CD4-positive, alpha-beta T cell treated with Interleukin-4 for 1 hour (primary cell): ENCODE measurements at places on chromosomes 16 and 17.

DNA sequence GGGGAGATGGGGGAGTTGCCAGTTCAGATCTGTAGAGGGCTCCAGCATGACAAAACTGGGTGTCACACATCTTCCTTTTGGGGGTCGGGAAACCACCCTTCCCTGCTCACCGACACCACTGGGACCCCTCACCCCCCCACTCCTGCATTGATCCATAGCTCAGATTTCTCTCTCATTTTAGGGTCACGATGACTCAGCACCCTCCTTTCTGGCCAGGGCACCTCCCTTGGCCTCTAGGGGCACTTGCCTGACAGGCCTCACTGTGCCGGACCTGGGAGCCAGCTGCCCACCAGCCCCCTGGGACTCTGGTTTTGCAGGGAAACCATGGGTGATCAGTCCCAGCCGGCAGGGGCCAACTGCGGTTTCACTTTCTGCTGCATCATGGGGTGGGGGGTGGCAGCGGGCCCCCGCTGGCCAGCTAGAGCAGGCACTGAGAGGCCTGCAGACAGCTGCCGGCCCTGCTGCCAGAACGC, 239.4 kb downstream of the MRTFB start:
- DNase-seq = no peak

GRCh38 chr16:11202260-11203091, 53.5 kb downstream of the SOCS1 start:
- no peak for DNase-seq

DNA sequence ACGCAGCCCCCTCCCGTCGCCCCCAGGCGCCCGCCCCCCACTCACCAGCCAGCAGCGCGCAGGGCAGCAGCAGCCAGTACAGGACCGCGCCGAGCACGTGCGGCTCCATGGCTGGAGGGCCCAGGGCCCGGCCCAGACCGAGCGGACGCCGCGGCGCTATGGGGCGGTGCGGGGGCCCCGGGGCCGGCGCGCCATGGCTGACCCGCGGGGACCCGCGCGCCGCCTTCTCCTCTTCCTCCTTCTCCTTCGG, 239 bp downstream of the PIEZO1 start:
- no peak for DNase-seq

- peak; percentile 72 for DNase-seq
These were observed 80.5 kb downstream of the SMG6 start for GRCh38 chr17:2222901-2223616.

DNA sequence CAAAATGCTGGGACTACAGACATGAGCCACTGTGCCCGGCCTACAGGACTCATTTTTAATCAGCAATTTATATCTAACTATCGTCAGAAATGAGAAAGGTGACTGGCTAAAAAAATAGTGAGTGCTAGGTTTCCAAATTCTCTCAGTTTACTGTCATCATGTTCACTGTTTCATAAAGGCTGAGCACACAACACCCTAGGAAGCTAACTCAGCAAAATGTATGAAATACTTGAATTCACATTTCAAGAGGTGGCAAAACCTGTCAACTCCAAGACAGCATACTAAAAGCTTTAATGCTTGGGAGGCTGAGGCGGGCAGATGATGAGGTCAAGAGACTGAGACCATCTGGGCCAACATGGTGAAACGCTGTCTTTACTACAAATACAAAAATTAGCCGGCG, 16.7 kb downstream of the WDR45B start:
- no peak for DNase-seq

DNA sequence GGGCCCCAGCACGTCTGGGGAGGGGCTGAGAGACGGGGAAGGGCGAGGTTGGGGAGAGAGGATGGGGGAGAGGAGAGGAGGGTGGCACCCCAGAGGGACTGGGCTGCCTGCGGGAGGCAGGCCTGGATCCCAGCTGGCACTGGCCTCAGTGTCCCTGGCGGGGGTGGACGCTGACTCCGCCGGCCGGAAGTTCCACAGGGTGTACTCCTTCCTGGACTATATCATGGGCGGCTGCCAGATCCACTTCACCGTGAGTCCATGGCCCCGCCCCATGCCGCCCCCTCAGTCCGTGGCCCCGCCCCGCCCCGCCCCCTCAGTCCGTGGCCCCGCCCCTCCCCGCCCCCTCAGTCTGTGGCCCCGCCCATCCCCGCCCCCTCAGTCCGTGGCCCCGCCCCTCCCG, 11.3 kb downstream of the CPNE7 start:
- no peak for DNase-seq

DNA sequence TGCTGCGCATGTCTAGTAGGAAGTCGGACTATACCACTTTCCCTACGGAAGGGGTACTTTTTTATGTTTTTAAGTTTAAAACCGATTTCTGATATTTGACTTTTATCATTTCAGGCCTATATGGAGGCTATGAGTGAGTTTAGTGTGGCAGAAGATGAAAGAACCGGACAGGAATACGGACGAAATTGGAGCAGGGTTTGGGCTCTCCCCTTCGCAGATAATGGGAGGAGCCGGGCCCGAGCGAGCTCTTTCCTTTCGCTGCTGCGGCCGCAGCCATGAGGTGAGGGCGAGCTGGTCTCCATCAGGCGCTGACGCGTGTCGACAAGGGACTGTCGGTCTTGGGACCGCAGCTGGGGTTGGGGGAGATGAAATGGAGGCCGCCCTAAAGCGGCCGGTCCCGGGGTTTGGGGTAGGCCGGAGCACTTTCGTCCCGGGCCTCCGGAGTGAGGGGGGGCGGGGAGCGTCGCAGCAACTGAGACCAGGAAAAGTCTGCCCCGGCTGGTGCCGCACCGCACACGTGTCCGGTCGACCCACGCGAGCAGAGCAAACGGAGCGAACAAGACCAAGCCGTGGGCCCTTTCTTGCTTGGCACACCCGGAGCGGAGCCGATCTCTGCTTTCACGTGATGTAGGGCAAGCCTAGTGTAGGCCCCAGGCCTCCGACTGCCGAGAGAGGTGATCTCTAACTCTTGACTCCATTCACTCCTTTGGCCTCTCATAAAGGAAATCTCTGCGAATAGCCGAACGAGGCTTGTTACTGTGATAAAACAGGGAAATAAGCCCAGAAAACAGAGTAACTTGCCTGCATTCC, at the start of gene RPL19:
Gene RPL19, plus strand, starts transcription at position 214 of the 810 bp plus-strand sequence. Its CDS starts 62 bp downstream, at position 276.
- no peak for DNase-seq

DNA sequence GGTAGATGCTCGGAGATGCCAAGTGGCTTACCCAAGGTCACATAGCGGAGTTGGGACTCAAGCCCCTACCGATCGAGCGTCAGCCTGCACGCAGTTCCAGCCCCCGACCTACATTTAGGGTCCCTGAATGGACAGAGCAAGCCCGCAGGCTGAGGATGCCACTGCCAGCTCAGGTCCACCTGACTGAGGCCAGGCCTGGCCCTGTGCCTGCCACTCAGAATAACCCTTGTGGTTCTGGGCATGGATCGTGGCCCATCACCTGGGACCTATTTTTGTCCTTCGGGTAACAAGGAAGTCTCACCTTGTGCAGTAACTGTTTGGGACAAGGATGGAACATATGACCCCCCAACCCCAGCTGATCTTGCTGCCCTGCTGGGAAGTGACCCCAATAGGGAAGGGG, 17.1 kb downstream of the CDH16 start:
- no peak for DNase-seq

DNA sequence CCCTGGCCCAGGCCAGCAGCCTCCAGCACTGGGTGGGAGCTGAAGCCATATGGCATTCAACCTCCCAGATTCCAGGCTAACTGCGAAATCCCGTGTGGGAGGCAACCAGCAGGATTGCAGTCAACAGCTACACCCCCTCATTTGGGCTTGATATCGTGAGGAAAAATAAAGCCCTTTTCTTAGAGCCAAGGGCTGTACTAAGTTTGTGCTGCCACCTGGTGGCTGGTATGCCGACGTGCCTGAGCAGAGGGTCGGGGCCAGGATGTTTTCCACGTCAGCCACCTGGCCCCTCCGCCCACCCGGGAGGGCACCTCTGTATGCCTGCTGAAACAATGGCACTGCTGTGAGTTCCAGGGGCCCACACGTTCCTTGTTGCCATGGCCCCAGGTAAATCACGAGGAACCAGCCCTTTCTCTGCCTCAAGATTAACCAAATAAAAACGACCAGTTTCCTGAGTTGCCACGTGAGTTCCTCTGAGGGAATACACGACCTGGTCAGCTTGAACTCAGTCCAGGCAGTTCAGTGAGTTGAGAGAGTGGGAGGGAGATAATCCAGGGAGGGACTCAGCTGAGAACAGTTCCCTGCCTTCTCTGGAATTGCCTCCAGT, 9.0 kb downstream of the TMEM98 start:
- DNase-seq = peak; percentile 42

DNA sequence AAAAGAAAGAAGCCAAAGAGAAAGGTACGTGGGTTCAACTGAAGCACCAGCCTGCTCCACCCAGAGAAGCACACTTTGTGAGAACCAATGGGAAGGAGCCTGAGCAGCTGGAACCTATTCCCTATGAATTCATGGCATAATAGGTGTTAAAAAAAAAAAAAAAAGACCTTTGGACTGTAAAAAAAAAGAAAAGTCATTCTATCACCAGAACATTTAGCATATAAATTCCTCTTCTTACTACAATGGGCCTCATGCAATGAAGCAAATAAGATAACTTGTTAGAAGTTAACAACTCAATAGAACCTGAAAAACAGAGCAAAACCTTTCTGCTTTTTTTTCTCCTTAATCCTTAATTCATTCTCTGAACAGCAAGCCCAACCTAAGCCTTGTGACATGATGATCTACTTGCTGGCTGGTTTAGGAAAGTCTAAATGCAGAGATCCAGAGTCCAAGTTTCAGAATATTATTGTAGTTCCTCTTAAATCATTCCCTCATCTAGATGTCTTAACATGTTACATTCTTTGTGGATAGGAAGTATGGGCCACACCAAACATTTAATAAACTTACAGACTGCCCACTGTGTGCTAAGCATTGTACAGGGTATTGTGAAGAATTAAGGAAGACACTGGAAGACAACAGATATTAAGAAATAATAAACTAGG, 45.4 kb downstream of the BRCA1 start:
- no peak for DNase-seq

GRCh38 chr17:65990593-65990992, 201.3 kb downstream of the CEP112 start:
- DNase-seq = no peak

- DNase-seq = no peak
These were observed 64.3 kb downstream of the PGS1 start for GRCh38 chr17:78442648-78443218.

DNA sequence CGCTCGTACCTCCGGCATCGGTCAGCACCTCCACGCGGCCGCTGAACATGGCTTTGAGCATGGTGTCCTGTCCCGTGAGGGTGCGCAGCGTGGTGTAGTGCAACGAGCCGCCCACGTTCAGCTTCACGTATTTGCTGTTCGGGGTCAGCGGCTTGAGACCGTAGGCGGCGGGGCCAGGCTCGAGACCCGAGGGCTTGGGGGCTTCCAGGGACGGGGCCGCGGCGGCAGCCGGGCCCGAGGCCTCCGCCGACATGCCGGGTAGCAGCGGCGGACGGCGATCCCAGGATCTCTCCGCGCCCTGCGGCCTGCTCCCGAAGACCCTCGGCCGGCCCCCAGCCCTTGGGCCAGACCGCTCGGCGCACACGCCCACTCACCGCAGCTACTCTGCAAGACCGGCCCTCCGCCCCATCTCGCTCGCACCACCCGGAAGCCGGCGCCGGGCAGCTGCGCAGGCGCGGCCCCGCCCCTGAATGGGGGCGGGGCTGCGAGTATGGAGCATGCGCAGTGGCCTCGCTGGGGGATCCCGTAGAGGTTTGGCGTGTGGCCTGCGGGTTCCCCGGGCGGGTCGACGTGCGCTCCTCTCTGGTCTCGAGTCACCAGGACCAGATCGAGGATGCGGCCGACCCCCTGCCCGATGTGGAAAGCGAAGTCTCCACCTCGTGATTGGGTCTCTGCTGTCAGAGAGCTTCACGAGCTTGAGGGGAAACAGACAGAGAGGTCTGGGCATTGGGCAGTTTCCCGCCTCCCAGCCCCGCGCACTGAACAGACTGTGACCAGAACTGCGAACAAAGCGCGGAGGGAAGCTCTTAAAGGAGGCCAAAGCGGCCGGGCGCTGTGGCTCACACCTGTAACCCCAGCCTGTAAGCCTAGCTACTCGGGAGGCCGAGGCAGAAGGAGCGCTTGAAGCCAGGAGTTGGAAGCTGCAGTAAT, at the start of gene KCTD13:
Gene KCTD13, minus strand, starts transcription at position 446 of the 930 bp plus-strand sequence. Its CDS starts 193 bp downstream, at position 253.
- DNase-seq = peak; percentile 90

- DNase-seq = no peak
These were observed 188.1 kb upstream of the XYLT1 start for GRCh38 chr16:17658881-17659280.

- DNase-seq = no peak
These were observed 444.1 kb upstream of the RBFOX1 start for GRCh38 chr16:6888531-6888930.

- no peak for DNase-seq
These were observed 16.9 kb downstream of the RPH3AL start for GRCh38 chr17:335691-336090.

DNA sequence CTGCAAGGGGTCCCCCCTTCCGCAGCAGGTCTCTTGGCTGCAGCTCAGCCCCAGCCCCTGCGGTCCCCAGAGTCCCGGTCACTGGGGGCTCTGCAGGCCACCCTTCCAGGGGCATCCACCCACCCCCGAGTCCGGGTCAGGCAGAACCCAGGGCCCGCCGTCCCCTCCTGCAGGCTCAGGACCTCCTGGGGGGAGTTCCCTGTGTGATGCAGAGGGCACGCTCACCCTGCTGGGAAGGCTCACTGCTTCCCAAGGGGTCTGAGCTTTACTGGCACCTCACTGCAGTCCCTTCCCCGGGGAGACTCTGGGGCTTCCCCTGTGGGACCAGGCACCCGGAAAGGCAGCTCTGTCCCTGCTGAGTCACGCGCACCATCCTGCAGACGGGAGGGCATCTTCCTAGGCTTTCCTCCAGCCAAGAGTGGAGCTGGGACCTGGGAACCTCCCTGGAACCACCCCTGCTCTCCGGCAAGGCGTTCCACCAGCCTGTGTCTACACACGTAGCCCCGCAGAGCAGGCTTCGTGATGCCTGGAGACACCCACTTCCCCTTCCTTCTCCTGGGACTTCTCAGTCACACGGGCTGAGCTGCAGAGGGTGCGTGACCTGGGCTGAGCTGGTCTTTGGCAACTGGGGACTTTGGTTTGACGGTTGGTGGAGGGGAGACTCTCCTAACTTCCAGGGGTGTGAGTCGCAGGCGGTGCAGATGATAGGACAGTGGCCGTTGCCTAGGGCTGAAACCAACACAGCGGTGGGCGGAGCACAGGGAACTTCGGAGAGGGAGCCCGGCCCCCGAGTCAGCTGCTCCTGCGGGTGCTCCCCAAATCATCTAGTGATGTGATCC, 23.4 kb downstream of the SLC25A10 start:
- no peak for DNase-seq

DNA sequence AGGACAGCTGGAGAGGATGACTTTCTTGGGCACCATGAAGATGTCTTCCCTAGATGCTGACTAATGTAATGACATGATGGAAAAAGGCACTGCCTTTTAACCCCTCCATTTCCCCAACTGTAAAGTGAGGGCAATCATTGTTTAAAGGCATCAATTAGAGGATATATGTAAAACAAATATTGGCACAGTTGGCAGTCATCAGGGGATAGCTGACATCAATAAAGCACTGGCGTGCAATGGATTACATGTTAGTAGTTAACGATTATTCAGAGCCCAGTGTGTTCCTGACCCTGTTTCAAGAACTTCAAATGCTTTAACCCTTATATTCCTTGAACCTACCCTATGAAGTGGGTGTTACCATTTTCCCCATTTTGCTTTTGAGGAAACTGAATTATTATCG, 100.7 kb downstream of the TMEM114 start:
- no peak for DNase-seq
